NCI-H2227 treated with DMSO at 0.1 percent for 48 hours (cell line): ENCODE measurements at places on chromosomes 1 and 21.
A peak's percentile ranks its signal among the peaks of the same experiment; 100 is the strongest.

- peak; percentile 47 for DNase-seq
These were observed 76.2 kb upstream of the KAZN start for GRCh38 chr1:14522077-14522925.

- peak; percentile 46 for DNase-seq
These were observed 169.9 kb downstream of the LRRC7 start for GRCh38 chr1:69737527-69738185.

DNA sequence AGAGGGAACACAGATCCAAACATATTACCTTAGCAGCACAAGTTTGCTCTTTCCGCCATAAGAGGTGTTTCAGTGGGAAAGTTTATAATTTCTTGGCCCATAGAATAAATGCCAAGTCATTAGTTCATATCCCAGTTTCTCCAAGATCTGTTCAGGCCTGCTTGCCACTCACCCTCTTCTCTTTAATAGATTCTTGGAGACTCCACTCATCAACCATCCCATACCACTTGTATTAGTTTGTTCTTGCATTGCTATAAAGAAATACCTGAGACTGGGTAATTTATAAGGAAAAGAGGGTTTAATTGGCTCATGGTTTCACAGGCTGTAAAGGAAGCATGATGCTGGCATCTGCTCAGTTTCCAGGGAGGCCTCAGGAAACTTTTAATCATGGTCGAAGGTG lies 34.8 kb upstream of the MYSM1 start:
- DNase-seq = no peak

DNA sequence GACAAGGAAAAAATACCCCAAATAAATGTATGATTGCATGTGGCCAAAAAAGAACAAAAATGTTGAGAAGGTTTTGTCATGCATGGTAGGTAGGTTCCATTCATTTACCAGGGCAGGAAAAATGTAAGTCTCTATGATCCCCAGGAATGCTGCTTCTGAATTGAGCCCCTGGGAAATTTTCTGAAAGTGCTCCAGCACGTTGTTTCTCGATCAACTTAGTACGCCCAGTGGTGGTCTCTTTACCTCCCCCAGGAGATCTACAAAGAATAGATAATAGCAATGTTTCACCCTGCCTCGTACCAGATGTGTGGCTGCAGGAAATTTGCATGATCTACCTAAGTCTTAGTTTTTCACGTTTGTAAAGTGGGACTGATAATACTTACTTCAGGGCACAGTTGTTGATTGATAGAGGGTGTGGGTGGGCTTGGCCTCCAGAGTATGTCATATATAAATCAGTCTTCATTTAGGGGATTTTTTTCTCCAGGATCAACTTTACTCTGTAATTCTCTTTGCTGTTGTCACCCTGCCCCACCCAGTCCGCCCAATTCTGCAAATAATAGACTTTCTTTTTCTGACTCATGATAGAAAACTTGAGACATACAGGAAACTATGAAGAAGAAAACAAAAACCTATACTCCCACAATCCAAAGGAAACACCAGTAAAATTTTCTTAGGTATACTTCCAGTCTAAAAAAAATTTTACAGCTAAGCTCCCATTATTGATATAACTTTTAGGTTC lies 462.0 kb upstream of the RUNX1 start:
- no peak for DNase-seq

GRCh38 chr1:19704247-19705113 lies 39.8 kb downstream of the HTR6 start:
- DNase-seq = peak; percentile 38

DNA sequence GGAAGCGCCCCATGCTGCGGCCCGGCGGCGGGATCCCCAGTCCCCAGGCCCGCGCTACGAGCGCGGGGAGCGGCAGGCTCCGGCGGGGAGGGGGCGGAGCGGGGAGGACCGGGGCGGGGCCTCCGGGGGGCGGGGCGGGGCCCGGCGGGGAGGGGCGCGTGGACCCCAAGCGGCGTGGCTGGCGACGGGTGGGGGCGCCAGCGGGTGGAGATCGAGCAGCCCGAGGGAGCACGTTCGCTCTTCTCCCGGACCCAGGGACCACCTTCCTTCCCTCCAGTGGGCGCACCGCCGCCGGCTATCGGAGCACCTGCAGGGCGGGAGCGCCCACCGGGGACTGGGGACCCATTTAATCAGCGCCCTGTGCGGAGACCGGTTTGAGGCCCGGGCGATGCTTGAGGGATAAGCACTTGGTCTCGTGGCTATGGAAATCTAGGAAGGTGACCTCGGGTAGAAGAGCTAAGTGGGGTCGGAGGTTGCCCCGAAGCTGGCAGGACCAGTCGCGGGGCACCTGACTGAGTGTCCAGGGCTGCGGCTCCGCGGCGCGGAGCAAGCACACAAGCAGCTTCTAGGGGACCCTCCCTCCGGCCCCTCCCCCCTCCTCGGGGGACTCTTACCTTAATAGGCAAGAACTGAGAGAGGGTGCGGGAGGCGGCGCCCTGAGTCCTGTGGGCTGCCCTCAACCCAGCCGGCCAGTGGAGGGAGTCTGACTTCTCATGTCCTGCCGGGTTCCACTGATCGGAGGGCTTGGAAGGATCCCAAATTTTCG lies at the start of gene TSPAN2:
Gene TSPAN2 (minus strand): TSS at position 84 of the 766 bp plus-strand sequence. CDS start 71 bp downstream, at position 13.
- peak; percentile 52 for DNase-seq

DNA sequence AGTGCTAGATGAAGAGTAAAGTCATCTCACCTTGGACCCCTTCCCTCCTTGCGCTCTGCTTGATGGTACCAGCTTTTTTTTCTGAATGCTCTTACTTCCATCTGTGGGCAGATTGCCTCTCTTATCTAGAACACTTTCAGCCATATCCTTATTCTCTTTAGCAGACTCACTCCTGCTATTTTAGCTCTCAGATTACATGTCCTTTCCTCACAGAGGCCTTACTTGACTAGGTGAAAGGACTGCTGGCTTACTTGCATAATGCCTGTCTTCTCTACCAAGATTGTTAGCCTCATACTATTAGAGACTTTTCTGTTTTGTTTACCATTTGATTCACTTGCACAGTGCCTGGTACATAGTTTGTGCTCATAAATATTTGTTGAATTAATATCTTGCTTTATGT lies 9.3 kb downstream of the IFI44 start:
- DNase-seq = no peak

- DNase-seq = no peak
These were observed 13.8 kb downstream of the INTS7 start for GRCh38 chr1:212021563-212021962.

DNA sequence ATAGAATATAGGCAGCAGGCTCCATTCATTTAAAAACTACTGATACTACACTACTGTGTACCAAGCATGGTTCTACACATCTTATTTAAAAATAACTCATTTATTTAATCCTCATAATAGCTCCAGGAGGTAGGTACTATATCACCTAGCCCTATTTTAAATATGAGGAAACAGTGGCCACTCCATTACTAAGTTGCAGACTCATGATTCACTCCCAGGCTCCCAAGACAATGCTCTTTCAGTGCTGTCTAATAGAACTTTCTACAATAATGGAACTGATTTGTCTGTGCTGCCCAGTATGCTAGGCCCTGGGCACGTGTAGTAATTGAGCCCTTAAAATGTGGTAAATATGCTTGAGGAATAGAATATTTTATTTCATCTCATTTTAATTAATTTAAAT lies 357.1 kb downstream of the LTN1 start:
- DNase-seq = no peak

DNA sequence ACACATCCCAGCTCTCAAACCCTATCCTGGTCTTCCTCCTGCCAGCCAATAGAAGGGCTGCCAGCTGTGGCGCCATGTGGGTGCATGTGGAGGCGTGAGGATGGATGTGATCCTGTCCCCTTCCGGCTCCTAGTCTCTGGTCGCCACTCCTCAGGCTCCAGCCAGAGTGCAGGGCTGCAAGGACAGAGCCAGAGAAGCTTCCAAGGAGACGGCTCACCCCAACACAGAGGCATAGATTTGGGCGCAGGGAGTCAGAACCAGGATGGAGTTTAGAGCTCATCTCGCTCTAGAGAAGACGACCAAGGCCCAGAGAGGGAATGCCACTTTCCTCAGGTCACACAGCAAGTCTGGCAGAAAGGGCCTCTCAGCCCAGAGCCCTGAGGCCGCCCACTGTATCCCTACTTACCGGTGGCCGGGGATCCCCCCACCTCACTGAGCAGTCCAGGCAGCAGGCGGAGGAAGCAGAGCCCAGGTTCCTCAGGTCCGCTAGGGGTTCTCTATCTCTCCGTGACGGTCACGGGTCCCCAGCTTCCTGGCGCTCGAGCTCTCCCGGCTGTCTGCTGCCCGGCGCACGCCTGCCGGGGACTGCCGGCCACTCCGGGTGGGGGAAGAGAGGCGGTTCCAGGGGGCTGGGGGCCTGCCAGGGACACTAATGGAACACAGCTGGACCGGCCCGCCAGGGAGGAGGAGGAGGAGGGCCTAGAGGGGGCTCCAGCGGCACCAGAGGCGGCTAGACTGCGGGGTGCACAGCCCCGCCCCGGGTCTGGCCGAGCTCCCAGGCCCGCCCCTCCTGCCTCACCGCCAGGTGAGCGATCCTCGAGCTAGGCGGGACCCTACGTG lies at the start of gene COL16A1:
Gene COL16A1 (minus strand): TSS at position 587 of the 840 bp plus-strand sequence. CDS start 1,824 bp downstream, outside the sequence.
- DNase-seq = no peak

DNA sequence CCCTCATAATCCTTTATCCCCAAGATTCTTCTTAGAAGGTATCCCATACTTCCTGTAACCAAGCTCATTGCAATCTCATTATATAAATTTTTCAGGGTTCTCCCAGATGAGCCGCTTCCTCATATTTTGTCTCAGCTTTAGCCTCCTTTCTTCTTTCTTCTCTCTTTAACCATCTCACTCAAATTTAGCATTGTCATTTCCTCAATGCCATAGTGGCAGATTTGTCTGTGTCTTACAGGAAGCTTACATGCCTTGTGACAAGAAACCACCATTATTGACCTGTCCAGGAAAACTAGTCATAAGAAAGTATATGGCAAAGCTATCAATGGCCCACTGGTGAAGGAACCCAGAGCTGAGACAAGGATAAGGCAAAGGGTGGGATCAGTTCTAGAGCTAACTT lies 6.0 kb upstream of the FCRL2 start:
- no peak for DNase-seq

GRCh38 chr1:36609241-36610027 lies 126.7 kb upstream of the CSF3R start:
- DNase-seq = peak; percentile 70

DNA sequence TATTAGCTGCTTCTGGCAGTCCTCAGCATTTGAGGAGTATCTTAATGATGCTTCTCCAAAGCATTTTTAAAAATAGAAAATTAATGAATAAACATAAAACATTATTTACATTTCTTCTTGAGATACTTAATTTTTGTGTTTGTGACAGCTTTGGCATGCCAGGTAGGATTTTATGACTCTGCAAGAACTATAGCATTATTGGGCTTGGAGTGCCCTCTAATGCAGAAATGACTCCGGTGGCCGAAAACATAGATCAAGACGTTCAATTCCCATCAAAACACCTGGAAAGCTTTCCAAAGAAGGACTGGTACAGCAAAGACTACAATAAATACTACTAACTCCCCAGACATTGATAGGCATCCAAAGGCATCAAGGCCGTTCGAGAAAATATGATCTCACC lies 366.4 kb upstream of the CXADR start:
- DNase-seq = no peak

DNA sequence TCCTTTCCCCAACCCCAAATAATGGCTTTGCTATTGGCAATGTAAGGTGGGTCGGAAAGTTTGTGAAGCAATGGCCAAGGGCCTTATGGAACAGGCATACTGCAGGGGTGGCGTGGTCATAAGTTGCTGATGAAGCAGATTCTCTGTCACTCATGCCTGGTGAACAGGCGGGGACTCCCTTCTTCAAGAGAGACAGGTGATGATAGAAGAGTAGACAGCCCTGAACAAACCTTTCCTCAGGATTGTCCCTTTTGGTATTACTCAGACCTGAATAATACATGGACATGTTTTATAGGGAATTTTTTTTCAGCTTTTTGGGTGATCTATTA lies 12.7 kb downstream of the DDR2 start:
- no peak for DNase-seq

- no peak for DNase-seq
These were observed 125.0 kb downstream of the AKT3 start for GRCh38 chr1:243725075-243725474.
